ENCODE measurements at places on chromosomes 3 and 15.

DNA sequence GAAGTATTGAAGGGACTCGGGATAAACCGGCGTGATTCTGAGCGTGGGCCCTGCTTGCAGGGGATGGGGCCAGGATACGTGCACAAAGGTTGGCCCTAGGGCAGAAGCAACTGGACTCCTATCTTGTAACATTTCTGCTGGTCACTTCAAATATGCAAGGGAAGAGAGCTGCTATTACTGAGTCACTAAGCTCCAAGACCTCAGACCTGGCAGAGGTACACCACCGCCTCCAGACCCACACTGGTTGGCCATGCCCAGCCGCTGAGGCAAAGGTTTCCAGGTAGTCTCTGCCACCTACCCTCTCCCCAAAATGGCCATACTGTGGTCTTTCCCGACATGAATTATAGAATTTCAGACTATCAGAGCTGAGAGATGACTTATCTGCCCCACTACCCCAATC lies 13.4 kb upstream of the STRA6 start:
- no peak for DNase-seq

- no peak for DNase-seq
Observed at GRCh38 chr3:135690664-135691063, 274.9 kb upstream of the PPP2R3A start.

DNA sequence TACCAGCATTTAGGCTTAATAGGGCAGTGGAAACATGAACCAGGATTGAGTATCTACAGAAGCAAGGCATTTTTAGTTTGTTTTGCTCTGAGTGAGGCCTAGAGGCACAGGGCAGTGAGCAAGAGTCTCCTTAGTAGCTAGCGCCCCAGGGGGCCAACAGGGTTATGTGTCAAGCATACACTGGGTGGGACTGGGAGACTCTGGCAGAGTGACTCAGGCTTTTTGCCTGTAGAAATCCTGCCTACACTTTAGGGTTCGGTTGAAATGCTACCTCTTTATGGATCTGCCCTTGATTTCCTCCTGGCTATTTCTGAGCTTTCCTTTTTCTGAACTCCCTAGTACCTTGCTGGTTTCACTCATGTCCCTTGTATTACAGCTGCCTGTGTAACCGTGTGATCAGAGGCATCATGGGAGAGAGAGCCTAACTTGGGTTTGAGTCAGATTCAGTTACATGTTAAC lies 72.2 kb downstream of the TOP2B start:
- DNase-seq = peak; percentile 85

DNA sequence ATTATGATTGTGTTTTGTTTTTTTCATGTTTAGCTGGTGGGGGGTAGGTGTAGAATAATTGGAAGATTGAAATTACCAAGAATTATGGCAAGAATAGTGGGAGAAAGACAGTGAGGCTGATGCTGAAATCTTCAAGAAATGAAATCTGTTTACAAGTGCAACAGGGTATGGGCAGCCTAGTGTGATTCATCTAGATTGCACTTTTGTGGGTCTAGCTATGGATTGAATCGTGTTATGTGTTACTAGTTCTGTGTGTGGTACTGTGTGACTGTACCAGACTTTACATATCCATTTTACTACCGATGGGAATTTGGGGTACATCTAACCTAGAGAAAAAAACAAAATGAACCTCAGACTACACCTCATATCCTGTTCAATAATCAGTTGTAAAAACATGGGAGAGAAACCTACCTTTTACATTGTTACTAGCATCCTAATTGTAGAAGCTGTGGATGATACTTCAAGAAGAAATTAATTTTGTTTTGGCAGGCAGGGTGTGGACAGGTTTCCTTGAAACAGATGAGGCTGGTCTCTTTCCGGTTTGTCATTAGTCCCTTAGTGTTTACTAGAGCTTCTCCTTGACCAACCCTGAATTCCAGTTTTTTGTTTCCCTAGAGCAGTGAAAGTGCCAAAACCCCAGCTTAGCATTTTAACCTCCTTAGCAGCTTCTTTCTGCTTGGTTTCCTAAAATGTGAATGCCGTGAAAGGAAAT lies 47.9 kb downstream of the OPA1 start:
- DNase-seq = no peak

- DNase-seq = peak; percentile 77
Observed at GRCh38 chr15:43518197-43518761, 871 bp downstream of the MAP1A start.

GRCh38 chr3:58170376-58170775 lies 40.4 kb downstream of the DNASE1L3 start:
- no peak for DNase-seq

- no peak for DNase-seq
Observed at GRCh38 chr15:79066391-79067071, 24.0 kb downstream of the RASGRF1 start.

DNA sequence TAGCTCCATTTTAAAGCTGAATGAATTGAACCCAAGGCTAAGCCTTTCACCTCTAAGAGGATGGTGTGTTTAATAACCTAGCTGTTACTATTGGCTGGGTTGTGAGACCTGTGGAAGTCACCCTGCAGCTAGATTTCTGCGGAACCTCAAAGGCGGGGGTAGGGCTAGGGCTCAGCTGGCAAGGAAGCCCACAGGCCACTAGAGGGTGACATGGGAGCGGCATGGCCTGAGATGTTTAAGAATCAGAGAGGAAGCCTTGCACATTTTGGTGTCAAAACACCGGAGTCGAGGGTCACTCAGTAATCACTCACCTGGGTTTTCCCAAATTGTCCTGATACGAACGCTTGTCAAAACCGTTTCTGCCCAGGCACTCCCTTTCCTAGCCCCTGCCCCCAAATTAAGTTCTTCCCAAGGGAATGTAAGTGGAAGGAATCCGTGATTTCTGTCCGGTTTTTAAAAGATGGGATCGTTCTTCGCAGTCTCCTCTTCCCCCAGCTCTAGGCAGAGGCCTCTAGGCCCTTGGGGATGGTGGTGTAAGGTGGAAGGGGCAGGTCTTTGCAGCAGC lies 3.8 kb upstream of the ACAD9 start:
- no peak for DNase-seq
